HS-27A (cell line): ENCODE measurements at places on chromosomes 1 and 21.

DNA sequence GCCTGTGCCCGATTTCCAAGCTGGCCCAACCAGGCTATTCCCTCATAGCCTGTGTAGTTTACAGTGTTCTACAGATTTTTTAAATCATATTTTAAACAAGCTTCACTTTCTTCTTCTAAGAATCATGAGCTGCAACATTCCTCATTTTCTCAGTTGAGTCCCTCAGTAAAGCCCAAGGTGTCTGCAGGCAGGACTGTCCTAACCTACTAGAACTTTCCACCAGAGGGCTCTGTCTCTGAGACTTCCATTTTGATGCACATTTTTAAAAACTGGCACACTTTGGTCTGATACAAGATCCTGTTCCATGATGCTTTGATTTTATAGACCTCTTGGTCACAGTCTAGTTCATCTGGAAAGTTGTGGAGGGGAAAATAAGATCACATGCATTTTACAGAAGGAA is 21.6 kb upstream of the SLAMF6 start:
- DNase-seq, result no peak

GRCh38 chr21:26842974-26843932 is 2.0 kb downstream of the ADAMTS1 start:
- peak; percentile 93 for DNase-seq

DNA sequence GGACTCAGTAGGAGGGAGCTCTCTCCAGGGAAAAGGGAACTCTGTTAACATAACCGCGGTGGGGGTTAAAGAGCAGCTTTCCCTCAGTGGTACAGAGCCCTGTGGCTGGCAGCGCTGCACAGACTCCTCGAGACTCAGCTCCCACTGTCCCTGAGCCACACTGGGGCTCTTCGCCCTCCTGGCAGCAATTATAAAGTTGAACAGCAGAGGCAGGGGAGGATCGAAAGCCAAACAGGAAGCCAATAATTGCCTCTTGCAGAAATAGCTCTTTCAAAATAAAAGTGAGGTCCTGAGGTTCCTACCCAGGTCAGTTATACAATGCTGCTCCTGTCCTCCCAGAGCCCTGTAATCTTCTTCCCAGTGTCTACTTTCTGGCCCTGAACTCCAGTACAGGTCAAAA is 77.0 kb downstream of the FAM78B start:
- no peak for DNase-seq

DNA sequence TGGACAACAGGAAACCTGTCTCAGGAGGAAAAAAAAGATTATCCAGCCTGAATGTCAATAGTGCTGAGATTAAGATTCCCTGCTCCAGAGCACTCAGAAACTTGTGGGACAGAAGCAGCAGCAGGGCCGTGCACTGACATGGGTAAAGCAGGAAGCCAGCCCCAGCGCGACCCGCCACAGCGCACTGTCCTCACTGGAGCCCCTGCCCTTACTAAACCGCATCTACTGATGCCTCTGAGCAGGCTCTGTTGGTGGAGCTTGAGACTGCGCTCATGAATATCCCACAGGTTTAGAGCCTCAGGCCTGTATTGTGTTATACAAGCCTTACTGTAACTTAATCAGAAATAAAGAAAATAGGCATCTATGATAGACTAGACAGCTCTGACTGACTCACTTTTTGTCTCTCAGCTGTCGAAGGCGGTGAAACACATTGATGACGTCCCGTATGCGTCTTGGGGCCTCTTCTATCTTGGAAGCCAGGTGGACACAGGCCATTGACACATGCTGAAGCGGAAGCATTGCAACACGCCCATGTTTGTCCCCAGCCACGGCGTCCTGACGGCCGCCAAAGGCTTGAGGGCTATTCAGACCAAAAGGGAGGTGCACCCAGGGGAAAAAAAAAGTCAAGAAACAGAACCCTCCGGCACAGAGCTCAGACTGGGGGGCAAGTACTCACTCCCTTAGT is 1.2 kb downstream of the CCNL2 start:
- no peak for DNase-seq

- DNase-seq, result peak; percentile 81
Observed at GRCh38 chr1:193322211-193322610, 135.8 kb upstream of the B3GALT2 start.

DNA sequence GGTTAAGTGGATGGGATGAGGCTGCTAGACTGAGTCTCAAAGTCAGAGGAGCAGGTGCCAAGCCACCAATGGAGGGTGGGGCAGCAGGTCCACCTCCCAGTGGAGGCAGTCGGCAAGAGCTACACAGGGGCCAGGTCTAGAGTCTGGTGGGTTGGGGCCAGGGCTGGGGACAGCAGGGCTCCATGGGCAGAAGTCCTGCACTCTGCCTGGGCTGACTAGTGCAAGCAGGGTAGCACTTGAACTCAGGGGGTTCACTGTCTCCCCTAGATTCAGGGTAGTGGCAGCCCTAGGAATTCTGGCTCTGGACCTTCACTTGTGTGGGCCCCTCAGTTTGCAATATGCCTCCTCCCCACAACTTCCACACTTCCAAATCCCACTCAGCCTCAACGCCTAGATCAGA is 66.2 kb downstream of the SYT6 start:
- DNase-seq, result no peak

DNA sequence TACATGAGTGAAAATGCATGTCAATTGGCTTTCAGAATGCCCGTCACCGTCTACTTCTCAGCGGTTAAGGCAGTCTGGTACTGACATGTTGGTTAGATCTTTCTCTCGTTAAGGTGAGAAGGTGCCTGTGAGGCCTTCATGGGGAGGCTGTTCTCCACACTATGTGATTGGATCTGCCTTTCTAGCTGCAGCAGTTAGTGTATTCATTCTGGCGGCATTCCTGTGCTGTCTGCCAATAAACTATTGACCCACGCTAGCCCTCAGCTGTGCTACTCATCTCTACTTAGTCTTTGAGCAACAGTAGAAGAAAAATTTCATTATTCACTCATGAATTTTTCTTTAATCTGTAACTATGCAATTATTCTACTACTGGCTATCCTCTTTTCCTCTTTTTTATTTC is 32.0 kb downstream of the CCSAP start:
- DNase-seq, result no peak

- no peak for DNase-seq
Observed at GRCh38 chr21:37073417-37074196, 553 bp downstream of the TTC3 start.

DNA sequence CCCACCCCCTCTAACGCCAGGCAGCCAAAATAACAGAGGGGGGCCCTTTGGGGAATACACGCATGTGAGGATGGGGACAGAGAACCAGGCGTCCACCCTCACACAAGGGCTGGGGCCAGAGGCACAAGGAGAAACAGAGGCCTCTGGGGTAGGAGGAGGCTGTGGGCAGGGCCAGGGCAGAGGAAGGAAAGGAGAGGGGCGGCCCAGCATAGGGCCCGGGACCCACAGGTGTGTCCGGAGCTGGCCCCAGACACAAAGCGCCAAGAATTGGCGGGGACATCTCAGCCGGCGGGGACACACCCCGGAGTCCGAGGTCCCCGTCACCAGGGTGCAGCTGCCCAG is 6.7 kb downstream of the PLEKHG5 start:
- DNase-seq, result no peak

DNA sequence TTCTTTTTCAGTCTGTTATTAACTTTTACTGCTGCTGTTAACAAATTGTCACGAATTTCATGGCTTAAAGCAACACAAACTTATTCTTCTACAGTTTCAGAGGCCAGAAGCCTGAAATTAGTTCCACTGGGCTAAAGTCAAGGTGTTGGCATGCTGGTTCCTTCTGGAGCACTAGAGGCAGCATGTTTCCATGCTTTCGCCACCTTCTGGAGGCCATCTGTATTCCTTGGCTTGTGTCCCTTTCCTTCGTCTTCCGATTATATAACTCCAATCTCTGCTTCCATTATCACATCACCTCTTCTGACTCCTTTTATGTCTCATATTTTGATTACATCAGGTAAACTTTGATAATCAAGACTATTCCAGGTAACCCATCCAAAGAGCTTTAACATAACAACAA is 1742.1 kb downstream of the BRINP3 start:
- no peak for DNase-seq

GRCh38 chr1:175219774-175220173 is 27.2 kb upstream of the KIAA0040 start:
- no peak for DNase-seq

DNA sequence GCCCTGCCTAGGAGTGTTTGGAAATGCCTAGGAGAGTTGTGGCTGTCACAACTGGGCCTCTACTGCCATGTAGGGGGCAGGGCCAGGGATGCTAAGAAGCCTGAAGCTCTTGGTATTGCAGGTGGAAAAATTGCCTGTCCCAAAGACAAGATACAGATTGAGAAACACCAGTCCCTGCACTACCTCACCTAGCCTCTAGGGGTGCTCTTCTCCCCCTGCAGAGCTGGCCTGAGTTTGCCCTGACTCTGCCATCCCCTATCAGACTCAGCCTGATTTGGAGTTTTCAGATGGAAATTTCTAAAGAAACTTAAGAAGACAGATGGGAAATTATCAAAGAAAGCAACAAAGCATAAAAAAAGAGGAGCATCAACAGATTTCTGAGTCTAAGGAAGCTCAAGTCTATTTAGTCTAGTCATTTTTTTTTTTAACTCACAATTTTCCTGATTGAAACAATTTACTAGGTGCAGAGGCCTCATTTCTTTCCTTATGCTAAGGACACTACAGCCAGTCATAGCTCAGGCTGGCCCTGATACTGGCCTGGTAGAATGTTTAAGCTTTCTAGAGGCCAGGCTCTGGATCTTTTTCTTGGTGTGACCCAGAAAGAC is 61.4 kb upstream of the LRRN2 start:
- DNase-seq, result no peak
